ENCODE measurements at places on chromosomes 7 and 10. TPM values are rescaled to one million over a fixed set of nuclear protein-coding genes. Genes with fewer than 3 reads are reported as not detected.

NPSR1 gene
- not detected for total RNA-seq

DNA sequence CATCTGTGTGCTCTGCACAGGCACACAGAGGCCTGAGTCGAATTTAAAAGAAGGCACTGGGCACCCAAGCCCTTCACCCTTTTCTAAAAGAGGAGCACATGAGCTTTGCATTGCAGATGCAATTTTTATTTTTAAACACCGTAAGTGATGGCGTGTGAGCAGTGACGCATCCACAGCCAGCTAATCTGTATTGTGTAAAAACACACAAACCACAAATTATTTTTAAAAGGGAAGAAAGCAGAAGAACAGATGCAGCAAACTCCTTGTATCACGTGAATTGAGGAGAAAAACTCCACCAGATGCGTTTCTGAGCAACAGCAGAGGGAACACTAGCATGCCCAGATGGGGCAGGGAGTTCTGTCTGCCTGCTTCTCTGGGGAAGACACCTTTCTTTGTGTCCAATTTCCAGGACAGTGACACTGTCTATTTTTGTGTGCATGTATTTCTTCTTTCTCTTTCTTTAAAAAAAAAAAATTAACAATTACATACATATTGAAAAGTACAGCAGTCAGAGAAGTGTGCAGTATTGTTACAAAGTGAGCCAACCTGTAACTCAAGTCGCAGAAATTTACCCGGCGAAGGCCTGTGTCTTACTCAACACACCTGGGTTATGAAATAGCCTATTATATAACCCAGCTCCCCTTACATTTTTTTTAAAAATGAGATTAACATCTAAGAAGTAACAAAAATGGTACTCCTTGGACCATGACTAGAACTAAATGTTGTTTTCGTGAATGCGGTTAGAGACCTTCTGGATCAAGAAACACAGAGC lies 39.2 kb downstream of the EEPD1 start:
- no peak for DNase-seq
- H3K27me3 ChIP-seq, result no peaks in the 10 kb centered on the region
- H3K27ac ChIP-seq, result no peak overlapping the region
- H3K4me1 ChIP-seq, result no peaks in the 10 kb centered on the region
- H3K36me3 ChIP-seq, result no peaks in the 10 kb centered on the region

- no peaks in the 10 kb centered on the region for H3K4me1 ChIP-seq
- no peak overlapping the region for H3K4me3 ChIP-seq
- H3K27me3 ChIP-seq, result no peaks in the 10 kb centered on the region
- peak; percentile 58 for DNase-seq
- H3K36me3 ChIP-seq, result no peaks in the 10 kb centered on the region
- no peak overlapping the region for H3K27ac ChIP-seq
These were observed 58.0 kb downstream of the GNAT3 start for GRCh38 chr7:80453699-80454340.

DNA sequence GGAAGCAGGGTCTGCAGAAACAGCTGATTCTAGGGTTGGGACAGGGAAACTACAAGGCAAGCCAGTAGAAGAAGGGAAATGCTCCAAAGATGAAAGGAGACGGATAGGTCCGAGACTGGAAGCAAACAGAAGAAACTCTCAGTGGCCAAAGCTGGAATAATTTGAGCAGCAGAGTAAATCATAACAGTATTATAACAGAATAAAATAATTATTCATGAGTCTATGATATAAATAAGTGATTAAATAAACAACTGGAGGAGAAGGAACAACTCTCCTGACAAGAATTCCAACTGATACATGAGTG lies 27.6 kb downstream of the EZH2 start:
- no peaks in the 10 kb centered on the region for H3K36me3 ChIP-seq
- H3K27me3 ChIP-seq, result no peaks in the 10 kb centered on the region
- no peak overlapping the region for H3K27ac ChIP-seq
- H3K4me1 ChIP-seq, result peaks cover 48% of the 10 kb centered on the region
- H3K4me3 ChIP-seq, result no peak overlapping the region

DNA sequence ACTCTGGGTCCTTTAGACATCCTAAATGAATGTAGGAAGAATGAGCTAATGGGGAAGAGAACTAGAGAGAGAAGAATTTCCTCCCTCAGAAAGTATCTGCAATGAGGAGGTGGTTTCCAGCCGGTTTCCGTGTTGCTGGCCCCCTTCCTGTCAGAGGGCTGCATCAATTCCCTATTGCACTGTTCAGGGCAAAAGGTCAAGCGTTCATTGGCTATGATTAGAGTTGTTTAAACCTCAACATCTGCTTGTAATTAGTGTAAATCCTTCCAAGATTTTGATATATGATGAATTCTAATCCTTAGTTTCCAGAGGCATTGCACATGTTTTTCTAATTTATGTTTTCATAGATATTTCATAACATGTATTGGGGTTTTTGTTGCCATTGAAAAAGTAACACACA lies 107.3 kb upstream of the SGCE start:
- no peak overlapping the region for H3K4me3 ChIP-seq
- no peak overlapping the region for H3K27ac ChIP-seq
- H3K27me3 ChIP-seq, result no peaks in the 10 kb centered on the region
- DNase-seq, result peak; percentile 70

DNA sequence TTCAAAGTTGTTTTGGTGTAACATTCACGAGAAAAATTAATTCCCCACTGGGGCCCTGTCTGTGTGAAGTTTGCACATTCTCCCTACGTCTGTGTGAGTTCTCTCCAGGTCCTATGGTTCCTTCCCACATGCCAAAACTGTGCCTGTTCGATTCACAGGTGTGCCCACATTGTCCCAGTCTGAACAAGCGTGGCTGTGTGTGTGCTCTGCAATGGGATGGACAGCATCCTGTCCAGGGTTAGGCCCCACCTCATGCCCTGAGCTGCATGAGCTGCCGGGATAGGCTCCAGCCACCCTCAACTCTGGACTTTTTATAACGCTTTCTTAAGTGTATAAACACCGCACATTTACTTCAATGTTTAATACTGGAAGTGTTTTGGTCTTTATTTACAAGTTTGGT lies 55.4 kb downstream of the ARHGAP21 start:
- no peak overlapping the region for H3K4me3 ChIP-seq
- H3K27ac ChIP-seq, result no peak overlapping the region
- H3K36me3 ChIP-seq, result peaks cover 8% of the 10 kb centered on the region
- DNase-seq, result no peak

MEPCE gene
- 65.3 TPM for total RNA-seq

- no peak overlapping the region for H3K4me3 ChIP-seq
- H3K36me3 ChIP-seq, result no peaks in the 10 kb centered on the region
- DNase-seq, result peak; percentile 75
- no peak overlapping the region for H3K27ac ChIP-seq
These were observed 123.6 kb downstream of the RNF32 start for GRCh38 chr7:156764016-156764669.

All from A673 (cell line).